Calu3 (cell line): ENCODE measurements at places on chromosomes 7 and 10.

GRCh38 chr10:43392748-43393147 lies 16.2 kb downstream of the HNRNPF start:
- DNase-seq: no peak

GRCh38 chr7:129559564-129559963 lies 52.0 kb upstream of the NRF1 start:
- DNase-seq: no peak

DNA sequence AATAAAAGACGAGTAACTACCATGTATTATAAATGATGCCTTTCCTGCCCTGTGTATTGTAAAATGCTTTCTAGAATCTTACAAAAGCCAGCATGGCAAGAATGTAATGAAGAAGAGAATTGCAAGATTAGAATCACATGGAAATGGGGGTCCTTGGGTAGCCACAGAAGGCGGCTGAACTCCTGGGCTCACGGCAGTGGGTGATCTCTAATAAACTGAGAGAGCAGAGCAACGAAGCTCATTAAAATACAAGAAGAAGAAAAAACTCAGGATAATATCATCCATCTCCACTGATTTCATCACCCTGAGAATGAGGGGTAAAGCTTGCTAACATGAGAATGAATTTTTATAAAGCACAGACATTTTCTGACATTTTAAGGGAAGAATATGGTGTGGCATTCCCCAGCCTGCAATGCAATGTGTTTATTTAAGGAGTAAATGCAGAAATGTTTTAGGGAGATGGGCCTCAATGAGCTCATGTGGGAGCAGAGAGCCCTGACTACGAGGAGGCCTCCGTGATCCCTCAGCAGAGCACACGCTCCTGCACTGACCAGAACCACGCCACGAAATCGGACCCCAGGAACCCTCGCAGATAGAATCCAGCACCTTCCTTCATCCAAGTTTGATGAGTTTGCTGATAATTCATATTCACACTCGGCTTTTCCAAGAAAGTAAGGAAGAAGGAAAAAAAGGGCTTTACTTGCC lies 92.7 kb upstream of the PFKP start:
- DNase-seq: no peak

- DNase-seq: peak; percentile 24
Observed at GRCh38 chr10:50470798-50471582, 152.8 kb downstream of the SGMS1 start.

DNA sequence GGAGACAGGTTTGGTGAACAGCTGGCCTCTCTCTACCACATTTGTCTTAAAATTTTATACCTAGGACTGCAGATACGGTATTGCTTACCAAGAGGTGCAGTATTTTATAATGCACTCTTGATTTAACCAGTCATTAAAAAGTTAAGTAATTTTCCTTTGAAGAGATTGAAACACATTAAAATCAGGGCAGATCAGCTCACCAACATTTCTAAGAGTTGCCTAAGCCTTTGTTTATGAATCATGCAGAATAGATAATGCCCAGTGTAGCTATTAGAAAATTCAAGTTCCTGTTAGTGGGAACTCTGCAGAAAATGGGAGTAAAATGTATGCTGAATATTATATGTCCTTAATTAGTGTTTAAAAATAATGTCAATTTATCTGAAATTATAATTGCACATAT lies 140.2 kb upstream of the PRPS1L1 start:
- DNase-seq: no peak

DNA sequence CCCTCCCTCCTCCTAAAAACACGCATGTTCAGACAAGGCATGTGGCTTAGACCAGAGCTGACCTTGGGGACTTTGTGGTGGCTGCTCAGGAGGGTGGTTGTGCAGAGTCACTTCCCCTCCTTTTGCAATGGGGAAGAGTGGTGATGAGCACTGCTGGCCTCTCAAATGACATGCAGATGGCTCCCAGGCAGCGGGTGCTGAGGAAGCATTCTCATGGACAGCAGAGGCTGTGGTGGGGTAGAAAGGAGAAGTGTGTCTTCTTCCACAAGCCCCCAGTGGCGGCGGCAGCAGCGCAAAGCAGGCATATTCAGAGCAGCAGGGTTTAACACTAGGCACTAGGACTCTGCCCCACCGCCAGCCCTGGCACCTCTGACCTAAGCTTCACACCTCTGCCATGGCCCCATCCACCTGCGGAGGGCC lies 105.9 kb upstream of the ANLN start:
- no peak for DNase-seq

GRCh38 chr10:51521605-51522004 lies 177.8 kb downstream of the CSTF2T start:
- no peak for DNase-seq

GRCh38 chr7:8201846-8202441 lies 60.0 kb downstream of the ICA1 start:
- DNase-seq: no peak

DNA sequence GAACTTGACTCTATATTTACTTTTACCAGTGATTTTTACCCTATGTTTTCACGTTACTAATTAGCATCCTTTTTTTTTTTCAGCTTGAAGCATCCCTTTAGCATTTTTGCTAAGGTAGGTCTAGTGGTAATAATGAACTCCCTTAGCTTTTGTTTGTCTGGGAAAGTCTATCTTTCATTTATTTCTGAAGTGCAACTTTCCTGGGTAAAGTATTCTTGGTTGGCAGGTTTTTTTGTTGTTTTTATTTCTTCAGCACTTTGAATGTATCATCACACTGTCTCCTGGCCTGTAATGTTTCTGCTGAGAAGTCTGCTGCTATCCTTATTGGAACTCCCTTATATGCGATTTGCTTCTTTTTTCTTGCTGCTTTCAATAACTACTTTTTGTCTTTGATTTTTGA lies 149.7 kb upstream of the HPS1 start:
- no peak for DNase-seq

GRCh38 chr7:21443149-21443841 lies 15.4 kb downstream of the SP4 start:
- DNase-seq: no peak

- DNase-seq: no peak
Observed at GRCh38 chr10:50467209-50467608, 156.5 kb downstream of the SGMS1 start.

DNA sequence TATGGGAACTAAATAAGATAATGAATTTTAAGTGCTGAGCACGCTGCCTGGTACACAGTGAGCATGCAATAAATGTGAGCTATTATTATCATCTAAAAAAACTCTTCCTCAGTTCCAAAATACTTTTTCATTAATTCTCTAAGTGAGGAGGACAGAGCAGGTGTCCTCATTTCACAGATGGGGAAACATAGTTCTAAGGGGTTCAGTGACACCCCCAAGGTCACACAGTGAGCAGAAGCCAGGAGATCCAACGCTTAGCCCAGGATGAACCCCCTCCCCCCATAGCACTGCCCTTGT lies 6.8 kb upstream of the RRP12 start:
- DNase-seq: no peak

DNA sequence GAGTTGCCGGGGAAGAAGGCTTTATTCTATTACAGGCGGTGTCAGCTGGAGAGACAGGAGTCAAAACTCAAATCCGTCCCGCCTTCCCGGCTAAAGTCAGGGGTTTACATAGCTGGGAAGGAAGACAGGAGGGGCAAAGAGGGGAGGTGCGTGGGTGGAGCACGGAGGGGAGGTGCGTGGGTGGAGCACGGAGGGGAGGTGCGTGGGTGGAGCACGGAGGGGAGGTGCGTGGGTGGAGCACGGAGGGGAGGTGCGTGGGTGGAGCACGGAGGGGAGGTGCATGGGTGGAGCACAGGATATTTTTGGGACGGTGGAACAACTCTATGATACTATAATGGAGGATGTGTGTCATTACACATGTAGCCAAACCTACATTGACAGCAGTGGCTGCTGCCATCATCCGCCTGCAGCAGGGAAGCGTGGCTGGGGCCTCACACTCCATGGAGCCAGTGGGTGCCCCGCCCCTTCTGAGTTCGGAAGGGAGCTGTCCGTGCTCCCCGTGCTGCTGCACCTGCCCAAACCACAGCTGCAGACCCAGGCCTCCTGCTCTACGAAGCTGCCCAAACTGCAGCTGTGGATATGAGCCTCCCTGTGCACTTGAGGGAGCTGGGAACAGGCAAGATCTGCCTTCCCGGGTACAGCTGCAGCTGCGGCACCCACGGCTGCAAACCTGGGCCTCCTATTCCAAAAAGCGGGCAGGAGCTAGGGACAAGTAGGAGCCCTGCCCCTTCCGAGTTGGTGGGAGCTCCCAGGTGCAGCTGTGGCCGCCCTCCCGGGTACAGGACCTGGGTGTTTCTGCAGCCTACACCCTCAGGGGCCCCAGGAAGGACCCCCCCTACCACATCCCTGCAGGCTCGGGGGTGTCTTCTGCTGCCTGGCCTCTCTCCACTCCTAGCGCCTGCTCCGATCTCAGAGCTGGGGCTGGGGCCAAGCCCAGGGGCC lies 119.4 kb downstream of the DYNC2I1 start:
- DNase-seq: peak; percentile 49

- no peak for DNase-seq
Observed at GRCh38 chr7:124764051-124764846, 1.3 kb downstream of the GPR37 start.

GRCh38 chr7:36055207-36055606 lies 97.8 kb upstream of the EEPD1 start:
- no peak for DNase-seq

DNA sequence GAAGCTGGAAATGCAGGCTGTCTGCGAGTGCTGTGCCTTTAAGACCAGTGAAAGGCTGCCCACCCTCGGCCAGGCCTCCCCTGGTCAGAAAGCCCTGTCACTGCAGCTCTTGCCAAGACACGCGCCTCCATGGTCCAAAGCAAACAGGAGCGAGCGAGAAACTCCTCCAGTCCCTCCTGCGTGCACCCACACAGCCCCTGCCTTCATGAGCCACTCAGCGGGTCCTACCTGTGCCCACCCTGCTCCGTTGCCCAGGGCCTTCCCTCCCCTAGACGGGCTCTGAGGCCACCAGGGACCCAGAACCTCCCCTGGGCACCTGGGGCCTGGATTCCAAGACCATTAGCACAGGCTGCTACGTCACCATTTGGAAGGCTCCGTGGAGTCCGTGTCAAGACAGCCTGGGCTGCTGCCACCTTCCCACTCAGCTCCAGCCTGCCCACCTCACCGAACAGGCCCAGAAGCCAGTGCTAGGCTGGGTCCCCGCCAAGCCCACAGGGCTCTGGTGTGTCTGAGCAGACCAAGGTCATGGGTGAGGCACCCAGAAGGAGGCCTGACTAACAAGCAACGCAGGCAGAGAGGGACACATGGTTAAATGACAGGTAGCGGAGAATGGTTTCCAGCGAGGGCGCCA lies 144.5 kb downstream of the NEURL1 start:
- DNase-seq: no peak

DNA sequence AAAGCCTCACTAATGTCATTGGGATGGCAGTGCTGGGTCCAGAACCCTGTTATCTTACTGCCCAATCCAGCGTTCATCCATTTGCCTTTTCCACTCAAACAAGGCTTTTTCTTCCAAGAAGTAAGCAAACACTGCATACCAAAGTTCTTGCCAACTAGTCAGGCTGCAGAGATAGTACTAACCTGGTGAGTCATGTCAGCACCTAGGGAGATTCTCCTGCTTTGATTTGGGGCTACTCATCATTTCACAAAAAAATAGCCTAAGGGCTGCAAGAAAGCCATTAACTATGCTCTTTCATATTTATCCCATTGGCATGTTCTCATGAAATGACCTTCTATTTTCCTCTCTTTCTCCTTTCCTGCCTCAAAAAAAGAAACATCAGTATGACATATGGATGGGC lies 142.6 kb downstream of the TWIST1 start:
- no peak for DNase-seq

DNA sequence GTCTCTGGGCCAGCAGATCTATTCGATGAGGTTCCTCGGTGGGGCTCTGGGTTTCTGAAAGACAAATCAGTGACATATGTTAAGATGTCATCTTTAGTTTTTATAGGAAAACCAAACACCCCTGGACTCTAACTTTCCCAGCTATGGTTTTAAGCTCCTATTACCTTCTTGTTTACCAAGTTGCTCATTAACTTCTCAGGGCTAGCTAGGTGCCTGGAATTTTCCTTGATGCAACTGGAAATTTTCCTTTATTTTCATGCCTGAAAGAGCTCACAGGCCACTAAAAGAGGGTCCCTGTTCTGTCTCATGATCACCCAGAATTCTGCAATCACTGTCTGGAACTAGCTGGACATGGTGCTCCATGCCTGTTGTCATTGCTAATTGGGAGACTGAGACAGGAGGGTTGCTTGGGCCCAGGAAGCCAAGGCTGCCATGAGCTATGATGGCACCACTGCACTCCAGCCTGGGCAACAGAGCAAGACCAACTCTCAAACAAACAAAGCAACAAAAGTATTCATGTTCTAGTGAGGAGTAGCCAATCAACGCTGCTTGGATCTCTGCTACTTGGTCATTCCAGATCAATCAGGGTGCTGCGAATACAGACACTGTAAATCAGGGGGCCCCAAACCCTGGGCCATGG lies 1173.5 kb upstream of the AUTS2 start:
- no peak for DNase-seq

DNA sequence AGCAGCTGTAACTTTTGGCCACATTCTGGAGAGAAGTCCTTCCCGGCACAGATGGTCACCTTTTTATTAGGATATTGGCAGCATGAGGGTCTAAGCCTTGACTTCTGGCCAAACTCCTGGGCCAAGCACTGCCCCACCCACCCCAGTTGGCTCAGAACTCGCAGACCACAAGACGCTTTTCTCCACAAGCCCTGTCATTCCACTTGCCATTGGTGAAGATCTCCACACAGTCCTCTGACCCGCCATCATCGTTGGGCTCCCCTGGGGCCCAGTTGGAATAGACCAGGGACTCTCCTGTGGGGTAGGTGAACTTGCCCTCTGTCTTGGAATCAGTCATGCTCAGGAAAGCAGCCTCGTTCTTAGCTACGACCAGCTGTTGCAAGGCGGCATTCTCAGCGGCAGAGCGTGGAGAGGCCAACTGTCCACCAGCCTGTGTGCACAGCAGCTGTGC lies 11.2 kb downstream of the SFTPD start:
- DNase-seq: no peak

GRCh38 chr7:140544388-140544826 lies 65.1 kb upstream of the MKRN1 start:
- no peak for DNase-seq

DNA sequence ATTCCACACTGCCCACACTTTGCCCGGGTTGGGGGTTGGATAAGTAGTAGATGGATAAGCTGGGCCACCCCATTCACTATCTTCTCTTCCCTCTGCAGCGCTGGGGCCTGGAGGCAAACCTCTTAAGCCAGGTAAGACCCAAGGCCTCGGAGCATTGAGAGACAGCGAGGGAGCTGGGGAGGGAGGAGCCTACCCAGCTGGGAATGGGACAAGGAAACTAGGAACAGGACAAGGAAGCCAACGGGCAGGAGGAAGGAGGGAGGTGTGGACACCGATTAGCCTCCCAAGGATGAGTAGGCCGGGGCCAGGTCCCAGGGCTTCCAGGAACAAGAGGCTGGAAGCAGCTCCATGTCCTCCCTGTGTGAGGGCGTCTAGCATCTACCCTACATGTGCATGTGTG lies 9.6 kb downstream of the ELN start:
- DNase-seq: no peak
